ENCODE measurements at places on chromosomes 5 and 9. TPM values are rescaled to one million over a fixed set of nuclear protein-coding genes. Genes with fewer than 3 reads are reported as not detected.

FAM153A gene
- 23.8 TPM for total RNA-seq

F12 gene
- total RNA-seq = 3.2 TPM

KCNMB1 gene
- total RNA-seq = not detected

CCNO gene
- not detected for total RNA-seq

ENTREP1 gene
- not detected for total RNA-seq

CD72 gene
- total RNA-seq = 4.5 TPM

INSL4 gene
- not detected for total RNA-seq

ACTBL2 gene
- not detected for total RNA-seq

DNAJC18 gene
- 18.8 TPM for total RNA-seq

GRCh38 chr5:7261049-7261448, 134.9 kb upstream of the ADCY2 start:
- peaks cover 2% of the 10 kb centered on the region for H3K27me3 ChIP-seq
- H3K4me3 ChIP-seq = no peak overlapping the region
- H3K27ac ChIP-seq = no peak overlapping the region
- DNase-seq = no peak
- H3K36me3 ChIP-seq = no peaks in the 10 kb centered on the region
- H3K4me1 ChIP-seq = no peaks in the 10 kb centered on the region

DNA sequence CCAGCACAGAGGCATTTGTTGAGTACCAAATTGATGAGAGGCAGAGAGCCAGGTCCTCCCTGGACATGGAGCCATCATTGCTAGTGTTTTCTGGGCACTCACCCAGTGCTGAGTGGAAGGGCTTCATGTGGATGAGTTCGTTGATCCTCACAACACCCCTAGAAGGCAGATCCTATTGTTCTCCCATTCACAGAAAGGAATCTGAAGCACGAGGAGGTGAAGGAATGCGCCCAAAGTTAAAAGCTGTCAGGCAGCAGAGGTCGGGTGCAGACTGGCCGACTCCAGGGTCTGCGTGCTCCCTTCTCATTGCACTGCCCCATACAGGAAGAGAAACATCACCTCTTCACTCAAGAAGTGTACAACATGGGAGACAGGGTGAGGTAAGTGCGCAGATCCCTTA, 153.5 kb upstream of the TNPO1 start:
- no peaks in the 10 kb centered on the region for H3K36me3 ChIP-seq
- no peak overlapping the region for H3K27ac ChIP-seq
- H3K27me3 ChIP-seq = peaks cover 9% of the 10 kb centered on the region
- DNase-seq = no peak
- no peaks in the 10 kb centered on the region for H3K4me1 ChIP-seq
- H3K4me3 ChIP-seq = no peak overlapping the region

DNA sequence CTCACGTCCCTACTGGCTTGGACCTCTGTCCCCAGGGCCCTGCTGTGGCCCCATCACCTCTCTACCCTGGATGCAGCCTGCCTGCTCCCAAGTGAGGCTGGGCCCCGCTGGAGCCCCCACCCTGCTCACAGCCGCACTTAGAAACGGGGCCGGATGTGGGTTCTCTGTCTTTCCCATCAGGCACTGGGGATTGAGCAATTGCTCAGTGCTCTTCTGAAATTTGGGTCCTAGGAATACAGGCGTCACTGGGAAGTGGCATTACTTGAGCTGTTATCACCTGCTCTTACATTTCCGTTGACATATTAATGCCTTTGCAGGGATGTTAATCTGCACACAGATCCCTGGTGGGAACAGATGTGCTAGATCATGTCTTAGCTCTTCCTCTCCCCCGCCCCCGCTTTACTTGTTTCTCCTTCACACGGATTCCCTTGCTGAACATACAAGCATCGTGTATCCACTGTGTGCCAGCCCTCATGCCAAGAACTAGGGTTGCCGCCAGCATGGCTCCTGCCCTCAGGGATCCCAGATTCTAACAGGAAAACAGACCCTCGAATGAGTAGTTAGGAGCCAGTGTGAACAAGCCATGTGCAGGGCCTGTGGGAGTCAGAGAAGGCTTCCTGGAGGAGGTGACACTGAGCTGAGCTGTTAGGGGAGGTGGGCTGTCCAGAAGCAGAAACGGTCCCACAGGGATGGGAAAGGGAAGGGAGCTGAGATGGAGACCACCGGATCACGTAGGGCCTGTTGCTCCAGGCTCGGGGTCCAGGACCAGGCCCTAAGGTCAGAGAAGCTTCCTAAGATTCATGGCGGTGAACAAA, 65.1 kb downstream of the NEK6 start:
- H3K4me3 ChIP-seq = no peak overlapping the region
- no peak overlapping the region for H3K27ac ChIP-seq

GRCh38 chr9:22105005-22105722, 96.1 kb upstream of the CDKN2B start:
- no peak overlapping the region for H3K27ac ChIP-seq
- no peaks in the 10 kb centered on the region for H3K36me3 ChIP-seq
- no peak for DNase-seq
- H3K27me3 ChIP-seq = peaks cover 6% of the 10 kb centered on the region
- H3K4me1 ChIP-seq = peaks cover 5% of the 10 kb centered on the region

DNA sequence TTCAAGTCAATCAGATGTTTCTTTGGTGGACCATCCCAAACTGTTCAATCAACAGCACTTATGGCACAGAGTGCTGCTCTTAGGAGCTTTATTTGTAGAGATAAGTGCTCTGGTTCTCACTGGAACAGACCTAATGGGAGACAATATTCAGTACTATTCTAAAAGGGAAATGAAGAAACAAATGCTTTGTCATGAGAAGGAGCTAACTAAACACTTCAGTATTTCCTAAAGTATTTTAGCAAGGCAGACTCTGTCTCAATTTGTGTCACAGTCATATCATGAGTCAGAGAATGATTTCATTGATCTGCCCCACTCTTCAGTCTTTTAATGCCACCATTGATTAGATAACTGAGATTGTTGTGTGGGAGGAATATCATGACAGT, 175.3 kb downstream of the SLF1 start:
- peak overlapping the region; percentile 24 for H3K4me3 ChIP-seq
- H3K27ac ChIP-seq = peak overlapping the region; percentile 88
- no peaks in the 10 kb centered on the region for H3K27me3 ChIP-seq
- peaks cover 32% of the 10 kb centered on the region for H3K4me1 ChIP-seq

DNA sequence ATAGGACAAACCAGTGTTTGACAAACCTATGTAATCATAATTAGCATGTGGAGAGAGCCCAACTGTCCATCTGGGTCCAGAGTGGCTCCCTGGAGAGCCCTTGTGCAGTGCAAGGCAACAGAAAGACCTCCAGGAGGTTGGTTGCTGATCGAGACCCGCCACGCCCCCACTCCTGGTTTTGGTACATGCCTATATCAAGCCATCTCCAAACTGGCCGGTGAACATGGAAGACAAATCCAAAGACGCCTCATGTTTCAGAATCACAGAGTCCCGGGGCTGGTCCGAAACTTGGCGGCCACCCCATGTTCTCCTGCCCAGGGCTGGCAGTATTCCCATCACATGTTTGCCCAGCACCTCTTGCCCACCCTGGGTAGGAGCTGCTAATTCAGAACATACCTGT, 140.2 kb downstream of the PAX5 start:
- no peaks in the 10 kb centered on the region for H3K27me3 ChIP-seq
- H3K36me3 ChIP-seq = no peaks in the 10 kb centered on the region
- H3K4me1 ChIP-seq = no peaks in the 10 kb centered on the region
- H3K27ac ChIP-seq = no peak overlapping the region

DNA sequence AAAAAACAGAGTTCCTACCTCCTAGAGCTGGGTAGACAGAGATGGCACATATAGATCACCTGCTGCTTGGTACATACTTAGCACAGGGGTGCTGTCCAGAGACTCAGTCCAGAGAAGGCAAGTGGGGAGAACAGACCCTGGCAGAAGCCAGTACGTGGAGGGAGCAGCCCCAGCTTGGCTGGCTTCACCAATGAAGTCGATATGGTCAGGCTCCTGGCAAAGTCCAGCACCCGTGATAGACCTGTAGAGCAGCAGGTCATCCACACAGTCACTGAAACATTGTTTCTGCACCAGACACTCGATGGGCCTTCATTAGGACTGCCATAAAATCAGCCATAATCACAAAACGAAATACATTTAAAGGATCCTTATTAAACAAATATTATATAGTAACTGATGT, 45.8 kb downstream of the WHRN start:
- no peaks in the 10 kb centered on the region for H3K36me3 ChIP-seq
- no peaks in the 10 kb centered on the region for H3K27me3 ChIP-seq
- no peaks in the 10 kb centered on the region for H3K4me1 ChIP-seq

DNA sequence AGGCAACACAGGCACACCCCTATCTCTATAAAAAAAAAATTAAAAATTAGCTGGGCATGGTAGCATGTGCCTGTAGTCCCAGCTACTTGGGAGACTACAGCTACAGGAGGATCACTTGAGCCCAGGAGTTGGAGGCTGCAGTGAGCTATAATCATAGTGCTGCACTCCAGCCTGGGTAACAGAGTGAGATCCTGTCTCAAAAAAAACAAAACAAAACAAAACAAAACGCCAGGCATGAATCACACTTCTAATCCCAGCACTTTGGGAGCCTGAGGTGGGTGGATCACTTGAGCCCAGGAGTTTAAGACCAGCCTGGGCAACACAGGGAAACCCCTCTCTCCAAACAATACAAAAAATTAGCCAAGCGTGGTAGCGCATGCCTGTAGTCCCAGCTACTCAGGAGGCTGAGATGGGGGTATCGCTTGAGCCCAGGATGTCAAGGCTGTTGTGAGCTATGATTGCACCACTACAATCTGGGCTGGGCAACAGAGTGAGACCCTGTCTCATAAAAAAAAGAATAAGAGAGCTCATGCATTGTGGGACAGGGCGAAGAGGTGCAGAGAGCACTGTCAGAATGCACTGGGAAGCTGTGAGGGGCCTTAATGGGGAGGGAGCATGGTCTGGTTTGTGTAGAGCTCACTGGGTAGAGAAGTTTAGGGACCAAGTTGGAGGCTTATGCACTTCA, 8.4 kb upstream of the SAP30L start:
- no peak overlapping the region for H3K4me3 ChIP-seq
- DNase-seq = no peak
- no peak overlapping the region for H3K27ac ChIP-seq
- H3K36me3 ChIP-seq = peaks cover 61% of the 10 kb centered on the region
- no peaks in the 10 kb centered on the region for H3K27me3 ChIP-seq

DNA sequence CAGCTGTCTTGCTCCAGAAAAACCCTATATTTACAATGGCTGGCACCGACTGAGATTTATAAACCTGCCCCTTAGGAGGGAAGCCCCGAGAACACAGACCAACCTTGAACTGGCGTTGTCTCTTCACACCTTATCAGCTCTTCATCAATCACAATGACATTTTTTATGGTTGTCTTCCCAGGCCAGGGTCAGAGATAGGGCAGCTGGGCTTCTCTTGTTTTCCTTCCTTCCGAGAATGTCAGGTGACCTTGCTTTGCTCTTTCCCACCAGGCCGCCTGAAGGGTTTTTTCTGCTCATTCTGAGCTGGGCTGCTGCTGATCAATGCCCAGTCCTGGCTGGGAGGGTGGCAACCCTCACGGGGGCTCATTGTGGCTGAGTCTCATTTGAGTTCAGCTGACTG, 619.1 kb downstream of the CCDC171 start:
- H3K27ac ChIP-seq = no peak overlapping the region
- no peaks in the 10 kb centered on the region for H3K4me1 ChIP-seq
- no peaks in the 10 kb centered on the region for H3K36me3 ChIP-seq
- H3K27me3 ChIP-seq = peaks cover 1% of the 10 kb centered on the region

DNA sequence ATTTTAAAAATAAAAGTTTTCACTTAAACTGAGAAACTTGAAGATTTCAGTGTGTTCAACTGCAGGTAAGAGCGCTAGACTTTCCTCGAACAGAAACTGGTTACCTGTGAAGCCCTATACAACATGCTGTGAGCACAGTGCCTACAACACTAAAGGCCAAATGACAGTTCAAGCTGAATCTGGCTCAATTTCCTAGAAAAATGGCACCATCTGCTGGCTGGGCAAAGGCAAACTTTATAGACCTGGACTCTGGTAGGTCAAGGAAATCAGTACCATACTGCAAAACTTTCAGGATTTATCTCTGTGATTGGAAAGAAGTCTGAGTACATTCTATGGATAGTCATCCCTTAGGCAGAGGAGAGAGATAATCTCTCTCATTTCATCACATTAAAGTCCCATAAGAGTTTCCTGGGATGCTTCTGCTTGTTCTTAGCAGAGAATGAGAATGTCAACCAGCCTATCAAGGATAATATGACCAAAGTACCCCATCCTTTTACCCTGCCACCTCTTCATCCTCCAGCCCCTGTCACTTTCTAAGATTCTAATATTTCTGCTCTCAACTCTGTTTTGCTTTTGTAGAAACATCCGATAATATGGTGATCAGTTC, 31.8 kb upstream of the FOXB2 start:
- H3K36me3 ChIP-seq = no peaks in the 10 kb centered on the region
- DNase-seq = peak; percentile 29
- no peak overlapping the region for H3K4me3 ChIP-seq
- peaks cover 4% of the 10 kb centered on the region for H3K27me3 ChIP-seq
- no peak overlapping the region for H3K27ac ChIP-seq

GRCh38 chr5:43294226-43294625, 19.0 kb downstream of the HMGCS1 start:
- no peak overlapping the region for H3K4me3 ChIP-seq
- H3K36me3 ChIP-seq = peaks cover 57% of the 10 kb centered on the region
- H3K4me1 ChIP-seq = no peaks in the 10 kb centered on the region
- DNase-seq = no peak
- no peak overlapping the region for H3K27ac ChIP-seq

DNA sequence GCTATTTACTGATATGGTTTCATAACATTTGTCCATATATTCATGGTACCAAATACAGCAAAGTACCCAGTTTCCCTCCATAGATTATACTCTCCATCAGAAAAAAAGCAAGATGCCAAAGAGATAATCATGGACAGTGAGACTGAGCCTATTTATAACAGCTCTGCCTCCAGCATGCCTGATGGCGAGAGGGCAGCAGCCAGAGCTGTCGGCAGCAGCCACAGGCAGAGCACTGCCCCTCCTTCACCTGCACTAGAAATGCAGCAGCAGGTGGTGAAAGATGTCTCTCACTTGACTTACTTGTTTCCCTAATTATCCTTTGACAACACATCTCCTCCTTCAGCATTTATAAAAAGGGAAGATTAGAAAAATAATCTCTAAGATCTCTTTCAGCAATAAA, 32.4 kb downstream of the CTNNAL1 start:
- no peaks in the 10 kb centered on the region for H3K4me1 ChIP-seq
- H3K27ac ChIP-seq = no peak overlapping the region
- DNase-seq = no peak
- peaks cover 3% of the 10 kb centered on the region for H3K36me3 ChIP-seq
- no peak overlapping the region for H3K4me3 ChIP-seq
- H3K27me3 ChIP-seq = no peaks in the 10 kb centered on the region
